ENCODE measurements at places on chromosomes 7 and 10.

DNA sequence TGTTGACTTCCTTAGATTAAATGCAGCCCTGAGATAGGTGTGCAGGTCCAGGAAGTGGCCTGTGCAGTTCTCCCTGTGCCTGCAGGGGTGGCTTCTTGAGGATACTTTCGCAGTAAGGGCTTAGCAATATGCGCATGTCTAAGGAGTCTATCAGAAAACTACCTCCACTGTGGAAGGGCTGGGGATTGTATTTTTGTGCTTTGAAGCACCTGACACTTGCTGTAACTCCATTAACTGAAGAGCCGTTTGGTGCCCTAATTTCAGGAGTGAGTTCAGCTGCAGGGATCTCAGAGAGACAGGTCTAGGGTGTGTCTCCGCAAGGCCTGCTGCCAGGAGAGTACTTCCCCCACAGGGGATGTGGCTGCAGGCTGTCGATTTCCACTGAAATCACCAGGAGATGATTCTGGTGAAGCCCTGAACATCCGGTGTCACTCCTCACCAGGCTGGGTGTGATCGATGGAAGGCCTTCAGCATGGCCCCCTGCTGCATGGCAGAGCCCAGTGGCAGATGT, 35.5 kb downstream of the IKZF1 start:
- peak; percentile 67 for DNase-seq
- H3K36me3 ChIP-seq = peaks cover 40% of the 10 kb centered on the region
- H3K27ac ChIP-seq = no peak overlapping the region
- H3K27me3 ChIP-seq = no peaks in the 10 kb centered on the region
- peaks cover 52% of the 10 kb centered on the region for H3K4me1 ChIP-seq
- H3K4me3 ChIP-seq = peak overlapping the region; percentile 74

- no peak for DNase-seq
- H3K27me3 ChIP-seq = peaks cover 17% of the 10 kb centered on the region
- peaks cover 6% of the 10 kb centered on the region for H3K36me3 ChIP-seq
- peaks cover 5% of the 10 kb centered on the region for H3K4me1 ChIP-seq
These were observed 5.2 kb downstream of the MARVELD1 start for GRCh38 chr10:97718659-97719142.

DNA sequence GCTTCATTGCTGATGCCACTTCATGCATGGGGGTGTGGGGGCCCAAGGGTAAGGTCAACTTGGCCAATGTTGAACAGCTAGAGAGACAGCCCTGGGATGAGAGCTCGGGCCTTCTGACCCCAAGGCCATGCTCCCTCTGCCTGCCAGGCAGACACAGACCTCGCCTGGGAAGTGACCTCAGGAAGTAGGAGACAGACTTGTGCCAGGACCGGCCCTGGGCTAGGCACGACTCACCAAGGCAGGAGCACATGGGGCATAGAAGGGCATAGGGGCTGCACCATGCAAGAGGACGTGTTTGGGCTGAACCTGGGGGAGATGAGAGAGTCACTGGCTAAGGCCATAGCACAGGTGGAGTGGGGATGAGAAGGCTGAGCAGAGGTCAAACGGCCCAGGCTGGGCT, 27.1 kb downstream of the ZCCHC24 start:
- H3K27ac ChIP-seq = no peak overlapping the region
- no peaks in the 10 kb centered on the region for H3K27me3 ChIP-seq
- no peaks in the 10 kb centered on the region for H3K36me3 ChIP-seq
- no peak for DNase-seq
- H3K4me3 ChIP-seq = no peak overlapping the region
- H3K4me1 ChIP-seq = no peaks in the 10 kb centered on the region

DNA sequence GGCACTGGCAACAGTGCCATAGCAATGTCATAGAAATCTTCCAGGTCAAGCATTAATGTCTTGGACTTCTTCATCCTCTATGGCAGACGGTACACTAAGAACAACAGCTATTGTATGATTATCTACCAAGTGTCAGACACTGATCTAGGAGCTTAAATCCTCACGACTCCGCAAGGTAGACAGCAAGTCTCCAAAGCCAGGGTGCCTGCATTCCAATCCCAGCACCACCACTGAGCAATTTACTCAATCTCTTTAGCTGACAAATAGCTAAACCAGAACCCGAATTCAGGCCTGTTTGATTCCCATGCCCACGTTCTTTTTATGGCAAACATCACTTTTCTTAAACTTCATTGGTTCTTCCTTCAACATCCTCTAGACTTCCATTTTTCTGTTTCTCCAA, 31.8 kb downstream of the DNMBP start:
- DNase-seq = no peak
- no peak overlapping the region for H3K27ac ChIP-seq
- H3K4me3 ChIP-seq = no peak overlapping the region
- no peaks in the 10 kb centered on the region for H3K4me1 ChIP-seq
- no peaks in the 10 kb centered on the region for H3K36me3 ChIP-seq
- H3K27me3 ChIP-seq = peaks cover 2% of the 10 kb centered on the region

- H3K27ac ChIP-seq = no peak overlapping the region
- no peaks in the 10 kb centered on the region for H3K36me3 ChIP-seq
- H3K4me3 ChIP-seq = no peak overlapping the region
- H3K4me1 ChIP-seq = peaks cover 8% of the 10 kb centered on the region
- H3K27me3 ChIP-seq = peaks cover 17% of the 10 kb centered on the region
- DNase-seq = no peak
These were observed 2.2 kb downstream of the ELAPOR2 start for GRCh38 chr7:87057210-87057609.

GRCh38 chr7:18829858-18830285, 287.6 kb downstream of the TWIST1 start:
- DNase-seq = no peak
- no peak overlapping the region for H3K27ac ChIP-seq
- peaks cover 11% of the 10 kb centered on the region for H3K4me1 ChIP-seq
- H3K36me3 ChIP-seq = no peaks in the 10 kb centered on the region
- no peaks in the 10 kb centered on the region for H3K27me3 ChIP-seq
- no peak overlapping the region for H3K4me3 ChIP-seq

- H3K27ac ChIP-seq = peak overlapping the region; percentile 25
- DNase-seq = no peak
- peaks cover 20% of the 10 kb centered on the region for H3K4me1 ChIP-seq
- peaks cover 40% of the 10 kb centered on the region for H3K27me3 ChIP-seq
These were observed 144.5 kb downstream of the FRMD4A start for GRCh38 chr10:14186245-14186644.

DNA sequence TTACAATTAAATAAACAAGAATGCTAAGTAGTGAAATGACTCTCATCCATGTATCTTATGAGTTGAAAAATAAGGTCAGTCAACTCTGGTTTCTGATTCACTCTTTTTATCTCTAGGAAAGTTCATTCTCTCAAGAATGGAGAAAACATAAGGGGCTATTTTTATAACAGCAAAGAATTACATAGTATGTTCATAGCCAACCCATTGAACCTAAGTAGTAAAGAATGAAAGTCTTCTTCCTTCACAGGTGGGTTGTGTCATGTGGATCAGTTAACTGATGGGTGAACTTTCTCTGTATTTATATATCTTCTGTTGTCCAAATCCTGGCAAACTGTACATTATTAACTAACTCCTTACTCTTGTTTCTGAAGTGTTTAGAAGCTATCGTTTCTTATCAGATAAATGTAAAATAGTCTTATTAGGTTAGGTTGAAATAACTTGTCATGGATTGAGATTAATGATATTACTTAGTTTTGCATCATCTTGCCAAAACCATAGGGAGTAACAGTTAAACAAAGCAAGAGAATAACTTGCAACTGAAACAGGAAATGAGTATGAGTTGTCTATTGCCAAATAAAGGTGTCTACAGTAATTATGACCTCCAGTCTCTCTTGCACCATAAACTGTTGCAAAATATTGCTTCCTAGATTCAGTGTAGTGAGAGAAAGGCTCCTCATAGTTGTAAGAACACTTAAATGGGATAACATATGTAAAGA, 86.8 kb downstream of the ANKRD7 start:
- no peak for DNase-seq
- peaks cover 12% of the 10 kb centered on the region for H3K36me3 ChIP-seq
- H3K4me3 ChIP-seq = no peak overlapping the region
- H3K4me1 ChIP-seq = peaks cover 35% of the 10 kb centered on the region
- H3K27ac ChIP-seq = peak overlapping the region; percentile 78
- no peaks in the 10 kb centered on the region for H3K27me3 ChIP-seq

- no peak overlapping the region for H3K4me3 ChIP-seq
- H3K4me1 ChIP-seq = no peaks in the 10 kb centered on the region
- no peak overlapping the region for H3K27ac ChIP-seq
- DNase-seq = no peak
- H3K36me3 ChIP-seq = peaks cover 5% of the 10 kb centered on the region
These were observed 23.1 kb downstream of the SHH start for GRCh38 chr7:155789001-155789725.

DNA sequence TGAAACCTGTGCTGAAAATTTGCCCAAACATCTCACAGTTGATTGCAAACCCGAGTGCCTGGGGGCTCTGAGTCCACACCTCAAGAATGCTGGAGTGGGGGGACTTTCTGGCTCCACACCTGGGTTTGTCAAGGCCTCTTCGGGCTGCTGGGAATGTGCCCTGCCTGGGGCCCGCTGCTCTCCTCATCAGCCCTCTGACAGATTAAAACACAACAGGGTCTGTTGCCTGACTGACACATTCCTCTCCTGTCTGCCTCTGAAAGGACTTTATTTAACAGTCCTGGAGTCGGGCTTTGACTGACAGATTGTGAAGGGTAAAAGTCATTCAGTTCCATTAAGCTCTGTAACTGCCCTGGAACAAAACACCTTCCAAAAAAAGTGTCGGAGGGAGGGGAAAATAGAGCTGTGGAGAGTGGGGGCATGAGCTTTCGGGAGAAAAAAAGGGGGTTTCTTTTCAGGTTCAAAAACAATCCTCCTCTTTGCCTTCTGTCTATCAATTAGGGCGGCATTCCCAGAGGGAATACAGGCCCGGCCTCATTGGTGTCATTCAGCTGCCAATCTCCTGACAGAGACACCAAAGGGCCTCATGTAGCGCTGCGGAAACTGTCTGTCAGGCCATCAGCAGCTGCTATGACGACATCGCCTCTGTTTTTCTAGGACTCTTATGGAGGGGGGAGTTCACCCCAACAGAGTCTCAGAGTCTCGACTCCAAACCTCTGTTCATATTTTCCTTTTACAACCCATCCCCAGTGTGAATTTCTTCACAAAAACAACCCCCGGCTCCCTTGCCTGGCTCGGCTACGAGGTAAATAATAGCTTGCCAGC, 398.8 kb upstream of the NFE2L3 start:
- no peak overlapping the region for H3K4me3 ChIP-seq
- H3K27me3 ChIP-seq = peaks cover 15% of the 10 kb centered on the region
- no peaks in the 10 kb centered on the region for H3K4me1 ChIP-seq
- no peak for DNase-seq
- no peak overlapping the region for H3K27ac ChIP-seq

GRCh38 chr10:16565604-16566003, 43.9 kb upstream of the C1QL3 start:
- H3K27me3 ChIP-seq = peaks cover 5% of the 10 kb centered on the region
- peaks cover 6% of the 10 kb centered on the region for H3K4me1 ChIP-seq
- no peaks in the 10 kb centered on the region for H3K36me3 ChIP-seq
- H3K4me3 ChIP-seq = no peak overlapping the region
- H3K27ac ChIP-seq = no peak overlapping the region

GRCh38 chr10:63829020-63829419, 307.8 kb downstream of the REEP3 start:
- H3K27me3 ChIP-seq = peaks cover 1% of the 10 kb centered on the region
- H3K4me1 ChIP-seq = no peaks in the 10 kb centered on the region
- no peaks in the 10 kb centered on the region for H3K36me3 ChIP-seq
- DNase-seq = no peak
- no peak overlapping the region for H3K4me3 ChIP-seq

DNA sequence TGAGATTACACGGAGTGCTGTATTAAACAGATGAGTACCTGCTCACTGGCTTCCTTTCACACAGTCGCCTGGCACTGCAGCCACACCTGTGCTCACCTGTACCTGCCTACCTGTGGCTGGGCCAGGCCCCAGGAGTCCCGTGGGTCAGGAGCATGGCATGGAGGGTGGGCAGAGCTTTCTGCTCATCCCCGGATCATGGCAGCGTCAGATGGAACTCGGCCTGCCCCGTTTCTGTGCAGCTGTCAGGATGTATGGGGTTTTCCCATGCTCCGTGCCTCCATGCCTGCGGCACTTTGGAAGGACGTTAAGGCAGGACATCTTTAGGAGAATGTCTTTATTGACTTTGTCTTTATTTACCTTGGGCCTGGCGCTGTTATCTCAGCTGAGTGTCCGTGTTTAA, 112.2 kb downstream of the MGMT start:
- no peaks in the 10 kb centered on the region for H3K4me1 ChIP-seq
- H3K4me3 ChIP-seq = no peak overlapping the region
- H3K27ac ChIP-seq = no peak overlapping the region
- no peaks in the 10 kb centered on the region for H3K36me3 ChIP-seq
- no peaks in the 10 kb centered on the region for H3K27me3 ChIP-seq

GRCh38 chr7:141675436-141676215, 26.3 kb downstream of the DENND11 start:
- no peak for DNase-seq
- H3K4me1 ChIP-seq = peaks cover 54% of the 10 kb centered on the region
- no peaks in the 10 kb centered on the region for H3K27me3 ChIP-seq
- H3K36me3 ChIP-seq = peaks cover 36% of the 10 kb centered on the region
- peak overlapping the region; percentile 19 for H3K4me3 ChIP-seq

- no peak for DNase-seq
- peaks cover 18% of the 10 kb centered on the region for H3K4me1 ChIP-seq
- H3K27ac ChIP-seq = no peak overlapping the region
- peaks cover 13% of the 10 kb centered on the region for H3K27me3 ChIP-seq
- H3K36me3 ChIP-seq = no peaks in the 10 kb centered on the region
- H3K4me3 ChIP-seq = peak overlapping the region; percentile 74
These were observed 15.8 kb upstream of the OPALIN start for GRCh38 chr10:96374639-96374984.

GRCh38 chr7:105589356-105590077, 8.2 kb upstream of the EFCAB10 start:
- peaks cover 19% of the 10 kb centered on the region for H3K4me1 ChIP-seq
- no peak overlapping the region for H3K4me3 ChIP-seq
- H3K27me3 ChIP-seq = peaks cover 3% of the 10 kb centered on the region
- peaks cover 2% of the 10 kb centered on the region for H3K36me3 ChIP-seq
- DNase-seq = peak; percentile 24

DNA sequence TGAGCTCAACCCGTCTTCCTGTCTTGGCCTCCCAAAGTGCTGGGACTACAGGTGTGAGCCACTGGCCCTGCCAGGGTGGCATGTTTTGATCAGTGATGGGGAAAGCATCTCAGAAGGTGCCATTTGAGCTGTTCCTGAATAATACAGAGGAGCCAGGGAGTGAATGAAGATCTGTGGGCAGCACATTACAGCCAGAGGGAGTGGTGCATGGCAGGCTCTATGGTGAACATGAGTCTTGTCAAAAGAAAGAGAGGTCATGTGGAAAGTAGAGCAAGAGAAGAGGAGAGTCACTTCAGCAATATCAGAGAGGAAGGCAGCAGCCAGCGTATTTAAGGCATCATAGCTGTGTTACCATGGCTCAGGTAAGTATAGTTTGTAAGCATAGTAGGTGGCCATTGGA, 275.7 kb upstream of the LRGUK start:
- no peak overlapping the region for H3K27ac ChIP-seq
- no peaks in the 10 kb centered on the region for H3K36me3 ChIP-seq
- DNase-seq = no peak
- no peak overlapping the region for H3K4me3 ChIP-seq
- no peaks in the 10 kb centered on the region for H3K4me1 ChIP-seq
